Muscle of leg (tissue), 16 donors: ENCODE measurements at places on chromosomes 5 and 9. TPM values are rescaled to one million over a fixed set of nuclear protein-coding genes. Genes with fewer than 3 reads are reported as not detected.

GRCh38 chr9:85723215-85723614, 18.5 kb downstream of the AGTPBP1 start:
- no peak overlapping the region for H3K27ac ChIP-seq
- no peak for DNase-seq
- H3K27me3 ChIP-seq, result no peaks in the 10 kb centered on the region
- no peaks in the 10 kb centered on the region for H3K36me3 ChIP-seq
- no peak overlapping the region for H3K4me3 ChIP-seq

DNA sequence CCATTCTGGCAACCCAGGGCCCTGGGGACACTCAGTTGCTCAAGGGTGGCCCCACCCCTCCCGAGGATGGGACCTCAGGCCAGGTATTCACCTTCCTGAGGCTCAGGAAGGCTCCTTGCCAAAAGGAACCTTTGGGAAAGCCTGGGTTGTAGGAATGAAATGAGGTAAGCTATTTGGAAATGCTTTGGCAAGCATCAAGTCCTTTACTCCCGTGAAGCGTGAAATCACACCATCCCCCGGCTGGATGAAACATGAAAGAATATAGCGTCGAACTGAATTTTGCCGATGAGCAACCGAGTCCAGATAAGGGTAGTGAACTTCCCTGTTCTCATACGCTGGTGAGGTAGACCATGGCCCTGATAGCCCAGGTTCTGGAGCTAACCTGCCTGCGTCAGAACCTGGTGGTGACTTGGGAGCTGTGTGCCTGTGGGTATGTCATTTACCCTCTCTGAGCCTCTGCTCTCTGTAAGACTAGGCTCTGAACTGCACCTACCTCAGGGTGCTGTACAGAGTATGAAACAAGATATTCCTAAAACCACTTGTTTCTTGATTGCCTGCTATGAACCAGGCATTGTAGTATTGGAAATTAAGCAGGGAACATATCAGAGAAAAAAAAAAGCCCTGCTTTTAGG, 105.3 kb upstream of the BOD1 start:
- DNase-seq, result no peak
- no peak overlapping the region for H3K4me3 ChIP-seq

DNA sequence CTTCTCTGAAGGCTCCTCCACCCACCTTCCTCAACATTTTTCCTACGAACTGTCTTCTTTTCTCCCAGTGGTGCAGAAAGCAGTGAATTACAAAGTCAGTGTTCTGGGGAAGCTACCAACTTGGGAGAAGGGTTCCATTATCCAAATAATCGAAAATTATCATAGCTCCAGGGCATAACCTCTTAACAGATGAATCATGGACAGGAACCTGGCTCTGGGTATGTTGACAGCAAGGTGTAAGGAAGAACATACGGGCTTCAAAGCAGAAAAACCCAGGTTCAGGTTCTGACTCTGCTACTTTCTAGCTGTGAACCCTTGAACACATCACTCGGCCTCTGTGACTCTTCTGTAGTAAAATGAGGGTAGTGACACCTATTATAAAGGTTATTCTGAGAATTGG, 351.3 kb downstream of the ENC1 start:
- H3K4me3 ChIP-seq, result no peak overlapping the region
- H3K36me3 ChIP-seq, result no peaks in the 10 kb centered on the region
- peaks cover 4% of the 10 kb centered on the region for H3K4me1 ChIP-seq

DNA sequence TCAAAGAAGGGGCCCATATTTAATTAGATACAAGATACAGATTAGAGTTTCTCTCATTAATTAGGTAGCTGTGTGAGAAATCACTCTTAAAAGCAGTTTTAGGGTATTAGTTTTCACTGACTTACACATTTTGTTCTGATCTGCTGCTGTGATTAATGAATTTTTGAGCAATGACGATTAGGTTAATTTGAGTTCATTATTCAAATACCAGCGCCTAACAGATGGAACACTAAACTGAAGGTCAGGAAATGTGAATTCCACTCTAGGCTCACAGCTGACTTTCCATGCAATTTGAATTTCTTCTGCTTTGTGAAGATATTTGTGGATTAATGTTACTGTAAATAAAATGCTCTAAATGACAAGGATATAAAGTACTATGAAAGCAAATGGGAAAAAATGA, 380.6 kb downstream of the ADGRV1 start:
- H3K4me1 ChIP-seq, result no peaks in the 10 kb centered on the region
- no peaks in the 10 kb centered on the region for H3K27me3 ChIP-seq
- no peak overlapping the region for H3K27ac ChIP-seq

GRCh38 chr9:92963831-92964606, 16.7 kb downstream of the FGD3 start:
- H3K36me3 ChIP-seq, result no peaks in the 10 kb centered on the region
- peak; percentile 45 for DNase-seq
- H3K27ac ChIP-seq, result peak overlapping the region; percentile 15
- H3K4me1 ChIP-seq, result peaks cover 10% of the 10 kb centered on the region
- H3K27me3 ChIP-seq, result no peaks in the 10 kb centered on the region

DNA sequence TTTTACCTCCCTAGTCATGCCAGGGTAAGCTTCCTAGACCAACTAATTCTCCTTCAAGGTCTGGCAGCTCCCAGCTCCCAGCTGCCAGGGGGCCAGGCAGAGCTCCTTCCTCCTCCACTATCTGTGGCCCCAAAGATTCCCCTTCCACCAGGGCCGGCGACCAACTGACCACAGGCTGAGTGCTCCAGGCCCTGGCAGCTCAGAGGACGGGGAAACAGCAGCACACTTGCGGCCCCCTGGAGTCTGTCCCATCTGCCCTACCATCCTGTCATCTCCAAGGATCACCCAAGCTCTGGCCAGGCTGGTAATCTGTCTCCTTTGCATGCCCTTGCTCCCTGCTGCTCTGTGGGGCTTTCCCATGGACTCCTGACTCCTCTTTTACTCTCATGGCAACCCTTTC, 31.2 kb upstream of the BASP1 start:
- DNase-seq, result no peak
- H3K4me1 ChIP-seq, result peaks cover 15% of the 10 kb centered on the region
- peak overlapping the region; percentile 75 for H3K27ac ChIP-seq
- no peaks in the 10 kb centered on the region for H3K36me3 ChIP-seq

TLE4 gene
- 16.6 TPM for total RNA-seq

TMOD1 gene
- total RNA-seq, result 46.1 TPM
